Activated CD4-positive, alpha-beta T cell treated with anti-CD3 and anti-CD28 coated beads, Interleukin-10, Interleukin-2, amounts not matched to agents 100 ng/mL and 50 ng/mL, durations not matched to agents 16 hours and 8 hours (primary cell): ENCODE measurements at places on chromosomes 3 and 15.

DNA sequence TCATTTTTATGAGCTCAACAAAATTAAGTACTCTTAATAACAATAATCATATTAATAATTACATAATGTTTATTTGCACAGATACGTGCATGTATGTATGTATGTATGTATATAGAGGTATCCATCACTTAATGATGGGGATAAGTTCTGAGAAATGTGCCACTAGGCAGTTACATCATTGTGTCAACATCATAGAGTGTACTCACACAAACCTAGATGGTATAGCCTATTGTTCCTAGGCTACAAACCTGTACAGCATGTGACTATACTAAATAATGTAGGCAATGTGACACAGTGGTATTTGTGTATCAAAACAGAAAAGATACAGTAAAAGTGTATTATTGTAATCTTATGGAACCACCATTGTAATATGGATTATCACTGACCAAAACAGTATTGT lies 874.7 kb upstream of the GBE1 start:
- no peak for DNase-seq

DNA sequence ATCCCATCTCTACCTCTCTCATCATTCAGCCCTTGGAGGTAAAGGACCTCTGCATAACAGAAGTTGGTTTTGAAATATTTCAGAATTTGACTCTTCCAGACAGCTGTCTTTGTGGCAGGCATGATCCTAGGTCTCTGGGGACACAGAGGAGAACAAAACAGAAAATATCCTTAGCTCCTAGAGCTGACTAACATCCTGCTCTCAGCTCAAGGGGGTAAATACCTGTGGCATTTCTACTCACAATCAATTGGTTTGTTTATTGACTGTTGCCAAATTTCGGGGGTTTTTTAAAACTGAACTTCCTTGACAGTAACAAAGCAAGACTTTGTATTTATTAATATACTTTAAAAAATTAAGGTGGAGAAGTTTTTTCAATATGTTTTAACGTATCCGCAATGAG lies 78.8 kb downstream of the EOMES start:
- DNase-seq, result no peak

GRCh38 chr3:193828477-193828876 lies 235.5 kb downstream of the OPA1 start:
- DNase-seq, result no peak

DNA sequence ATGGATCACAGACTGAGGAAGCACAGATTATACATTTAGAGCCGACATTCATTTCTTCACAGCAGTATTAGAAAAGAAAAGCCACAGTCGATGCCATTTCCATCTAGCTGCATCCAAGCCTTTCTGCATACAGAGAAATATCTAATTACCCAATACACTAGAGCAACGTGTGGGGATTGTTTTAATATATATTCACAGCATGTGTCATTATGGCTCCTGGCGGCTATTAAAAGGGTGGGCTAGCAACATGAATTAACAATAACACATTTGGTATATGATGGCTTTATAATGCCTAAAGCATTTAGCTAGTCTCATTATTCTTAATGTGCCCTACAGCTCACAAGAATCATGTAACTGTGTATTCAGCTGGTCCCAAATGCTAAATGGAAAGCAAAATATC lies 1030.5 kb downstream of the FHIT start:
- no peak for DNase-seq

DNA sequence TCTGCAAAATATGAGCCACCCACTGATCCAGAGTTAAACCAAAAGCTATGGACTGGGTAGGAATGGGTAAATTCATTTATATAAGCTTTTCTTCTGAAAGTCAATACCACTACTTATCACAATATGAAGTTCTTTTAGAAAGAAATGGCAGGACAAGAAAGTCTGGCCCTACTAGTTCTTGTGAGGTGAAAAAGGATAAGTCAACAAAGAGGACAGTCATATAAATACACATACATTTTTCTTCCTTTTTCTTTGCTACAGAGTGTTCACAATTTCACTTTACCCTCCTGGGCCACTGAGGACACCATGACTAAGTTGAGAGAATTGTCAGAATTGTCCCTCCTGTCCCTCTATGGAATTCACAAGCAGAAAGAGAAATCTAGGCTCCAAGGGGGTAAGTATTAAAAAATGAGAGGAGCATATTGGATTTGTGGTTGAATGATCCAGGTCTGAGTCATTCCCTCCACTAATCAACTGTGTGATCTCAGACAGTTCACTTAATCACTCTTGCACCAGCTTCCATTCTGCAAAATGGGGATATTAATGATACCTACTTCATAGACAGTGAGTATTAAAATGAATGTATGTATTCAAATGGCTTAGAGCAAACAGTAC lies 27.6 kb downstream of the ACP3 start:
- no peak for DNase-seq

- DNase-seq, result peak; percentile 46
Observed at GRCh38 chr3:179898024-179898423, 138.7 kb downstream of the PEX5L start.

- no peak for DNase-seq
Observed at GRCh38 chr3:187172929-187173328, 24.4 kb upstream of the RTP1 start.

- DNase-seq, result no peak
Observed at GRCh38 chr15:80404761-80405553, 775 bp downstream of the ARNT2 start.

- DNase-seq, result no peak
Observed at GRCh38 chr3:150124142-150124541, 153.4 kb upstream of the PFN2 start.

- DNase-seq, result no peak
Observed at GRCh38 chr3:88713233-88713691, 394.2 kb upstream of the EPHA3 start.

DNA sequence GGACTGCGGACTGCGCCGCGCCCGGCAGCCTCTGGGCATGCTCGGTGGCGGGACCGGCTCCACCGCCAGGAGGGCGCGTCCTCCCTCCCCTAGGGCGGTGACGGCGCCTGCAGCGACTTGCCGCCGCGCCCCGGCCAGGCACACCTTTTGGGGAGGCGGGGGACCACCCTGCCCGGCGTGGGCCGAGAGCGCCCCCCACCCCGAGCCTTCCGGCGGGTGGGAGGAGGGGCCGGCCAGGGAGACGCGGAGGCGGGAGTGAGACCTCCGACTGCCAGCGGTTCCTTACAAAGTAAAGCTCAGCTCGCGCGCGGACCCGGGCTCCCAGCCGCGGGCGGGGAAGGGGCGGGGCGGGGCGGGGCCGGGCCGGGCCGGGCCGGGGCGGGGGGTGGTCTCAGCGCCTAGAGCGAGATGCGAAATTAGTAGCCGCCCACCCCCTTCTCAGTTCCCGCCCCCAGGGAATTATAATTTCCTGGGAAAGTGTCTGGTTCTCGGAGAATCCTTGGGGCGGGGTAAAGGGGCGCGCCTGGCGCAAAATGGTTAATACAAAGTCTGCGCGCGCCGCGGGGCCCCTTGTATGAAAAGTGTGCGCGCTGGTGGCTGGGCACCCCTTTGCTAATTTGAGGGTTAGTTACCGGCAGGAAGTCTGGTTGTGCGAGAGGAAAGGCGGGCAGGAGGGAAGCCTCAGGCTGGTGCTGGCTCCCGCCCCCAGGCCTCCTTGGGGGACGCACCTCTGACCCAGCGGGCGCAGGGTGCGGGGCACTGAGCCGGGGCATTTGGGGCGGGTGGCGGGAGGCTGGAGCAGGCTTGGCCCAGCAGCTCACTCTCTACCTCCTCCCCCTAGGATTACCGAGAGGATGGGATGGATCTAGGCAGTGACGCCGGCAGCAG lies 224.8 kb upstream of the IL12A start:
- peak; percentile 57 for DNase-seq

- DNase-seq, result no peak
Observed at GRCh38 chr3:166889241-166889640, 490.9 kb downstream of the ZBBX start.
